ENCODE measurements at places on chromosomes 1 and 21. TPM values are rescaled to one million over a fixed set of nuclear protein-coding genes. Genes with fewer than 3 reads are reported as not detected.

GRCh38 chr1:200290010-200290685 is 119.7 kb downstream of the ZNF281 start:
- DNase-seq: no peak

GRCh38 chr1:43144237-43144636 is 27.9 kb downstream of the EBNA1BP2 start:
- no peak for DNase-seq

Gene PGLYRP3
- not detected for total RNA-seq

DNA sequence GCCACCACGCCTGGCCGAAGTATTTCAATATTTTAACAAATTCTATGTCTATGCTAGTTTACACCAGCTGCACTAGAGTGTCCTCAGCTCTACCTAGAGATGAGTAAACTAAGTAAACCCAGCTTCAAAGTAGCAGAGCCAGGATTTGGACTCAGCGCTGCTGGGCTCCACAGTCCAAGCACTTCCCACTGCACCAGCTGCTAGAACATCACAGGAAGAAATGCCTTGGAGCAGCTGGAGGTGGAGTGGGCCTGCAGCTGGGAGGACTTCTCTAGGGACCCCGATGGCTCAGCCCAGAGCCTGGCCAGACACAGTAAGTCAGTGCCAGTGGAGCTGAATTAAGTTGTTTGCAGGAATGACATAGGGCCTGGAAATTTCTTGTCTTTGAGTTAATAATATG is 10.2 kb upstream of the SMIM12 start:
- no peak for DNase-seq

DNA sequence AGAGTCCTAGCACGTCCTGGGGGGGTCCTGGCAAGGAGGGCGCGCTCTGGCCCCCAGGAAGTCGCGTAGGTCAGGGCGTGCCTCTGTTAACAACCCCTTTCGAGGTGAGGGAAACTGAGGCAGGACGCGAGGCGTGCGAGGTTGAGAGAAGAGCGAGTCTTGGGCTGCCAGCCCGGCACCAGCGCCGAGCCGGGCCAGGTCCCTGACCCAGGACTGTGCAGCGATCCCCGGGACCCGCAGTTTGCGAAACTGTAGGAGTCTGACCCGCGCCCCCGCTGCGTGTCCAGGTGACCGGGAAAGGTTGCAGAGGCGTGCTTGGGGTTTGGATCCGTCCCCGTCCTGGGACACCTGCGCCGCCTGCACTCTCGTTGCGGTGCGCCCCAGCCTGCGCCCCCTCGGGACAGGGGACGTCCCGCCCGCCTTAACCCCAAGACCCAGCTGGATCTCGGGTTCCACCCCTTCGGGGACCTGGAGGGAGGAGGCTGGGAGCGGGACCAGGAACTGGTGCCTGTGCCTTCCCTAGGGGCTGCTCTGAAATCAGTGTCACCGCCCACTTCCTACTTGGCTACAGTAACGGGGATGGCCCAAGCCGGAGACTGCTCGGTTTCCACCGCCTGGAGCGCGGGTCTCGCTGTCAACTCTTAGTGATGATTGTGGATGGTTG is 493 bp downstream of the DISC1 start:
- DNase-seq: peak; percentile 88

DNA sequence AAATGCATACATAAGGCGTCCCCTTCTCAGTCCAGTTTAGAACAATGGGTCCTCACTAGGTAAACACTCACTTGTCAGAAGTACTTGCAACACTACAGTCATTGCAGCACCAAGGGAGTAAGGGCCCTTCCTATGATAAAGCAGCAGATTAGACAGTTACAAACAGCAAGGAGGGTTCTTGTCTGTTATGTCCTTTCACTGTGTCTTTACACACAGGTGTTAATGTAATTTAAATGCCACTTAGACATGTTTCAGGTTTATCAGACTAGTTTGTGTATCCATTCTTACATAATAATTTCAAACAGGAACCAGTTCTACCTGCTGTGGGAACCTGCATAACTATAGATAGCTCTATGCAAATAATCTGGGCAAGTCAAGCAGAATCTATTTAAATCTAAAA is 105.6 kb upstream of the USH2A start:
- DNase-seq: no peak

DNA sequence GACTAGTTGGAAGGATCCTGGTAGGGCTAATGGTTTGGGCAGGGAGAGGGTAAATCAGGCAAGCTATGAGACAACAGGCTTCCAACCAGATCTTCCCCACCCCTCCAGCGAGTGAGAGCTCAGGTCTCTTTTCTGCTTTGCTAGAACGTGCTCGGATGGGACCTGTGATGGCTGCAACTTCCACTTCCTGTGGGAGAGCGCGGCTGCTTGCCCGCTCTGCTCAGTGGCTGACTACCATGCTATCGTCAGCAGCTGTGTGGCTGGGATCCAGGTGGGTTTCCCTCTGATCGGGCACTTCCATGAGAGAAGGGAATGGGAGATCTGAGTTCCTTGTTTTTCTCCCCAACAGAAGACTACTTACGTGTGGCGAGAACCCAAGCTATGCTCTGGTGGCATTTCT is 14.0 kb upstream of the SARS1 start:
- no peak for DNase-seq

Gene PERM1
- 118 TPM for total RNA-seq

GRCh38 chr1:175200678-175201521 is 8.3 kb upstream of the KIAA0040 start:
- peak; percentile 38 for DNase-seq

- DNase-seq: no peak
These were observed 43.3 kb downstream of the POU2F1 start for GRCh38 chr1:167263819-167264464.

DNA sequence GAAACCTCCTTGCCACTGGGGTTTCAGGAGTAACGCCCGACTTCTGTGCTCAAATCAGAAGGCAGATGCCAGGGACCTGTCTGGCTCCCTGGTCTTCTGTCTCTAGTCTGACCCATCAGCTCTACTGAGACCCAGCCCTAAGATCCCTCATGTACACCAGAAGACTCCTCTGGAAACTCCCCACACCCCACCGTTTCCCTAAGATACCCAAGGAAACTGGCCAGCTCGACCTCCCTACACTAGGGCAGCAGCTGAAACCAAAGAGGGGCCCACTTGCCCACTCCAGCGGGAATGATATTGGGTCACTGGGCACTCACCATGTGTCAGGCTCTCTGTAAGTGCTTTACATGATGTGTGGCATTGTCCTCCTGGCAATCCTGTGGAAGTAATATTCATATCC is 469 bp upstream of the S100A16 start:
- DNase-seq: no peak

Gene RTCA
- total RNA-seq: 31.4 TPM

Gene PAPPA2
- total RNA-seq: 0.16 TPM

- no peak for DNase-seq
These were observed 78.1 kb downstream of the DDR2 start for GRCh38 chr1:162710345-162710744.

Gene S100A8
- total RNA-seq: 199 TPM

Gene ADAMTS4
- total RNA-seq: 9.2 TPM

GRCh38 chr1:109484519-109484975 is 842 bp downstream of the ATXN7L2 start:
- DNase-seq: no peak

DNA sequence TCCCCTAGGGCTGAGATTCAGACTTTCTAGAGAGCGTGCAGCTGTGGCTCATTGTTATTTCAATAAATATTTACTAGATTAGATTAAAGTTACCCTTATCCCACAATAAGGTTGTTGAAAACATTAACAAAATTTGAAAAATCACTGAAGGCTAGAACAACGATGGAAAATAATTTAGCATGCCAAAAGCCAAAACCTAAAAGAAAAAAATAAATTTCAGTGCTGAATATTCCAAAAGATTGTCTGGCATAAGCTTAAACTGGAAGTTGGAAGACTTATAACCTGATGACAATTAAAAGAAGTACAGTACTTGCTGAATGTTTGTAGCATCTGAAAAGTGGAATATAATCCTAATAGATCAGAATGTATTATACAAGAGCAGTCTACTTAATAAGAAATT is 221.3 kb downstream of the USH2A start:
- DNase-seq: no peak

- DNase-seq: no peak
These were observed 20.9 kb downstream of the TMED5 start for GRCh38 chr1:93159337-93159736.

DNA sequence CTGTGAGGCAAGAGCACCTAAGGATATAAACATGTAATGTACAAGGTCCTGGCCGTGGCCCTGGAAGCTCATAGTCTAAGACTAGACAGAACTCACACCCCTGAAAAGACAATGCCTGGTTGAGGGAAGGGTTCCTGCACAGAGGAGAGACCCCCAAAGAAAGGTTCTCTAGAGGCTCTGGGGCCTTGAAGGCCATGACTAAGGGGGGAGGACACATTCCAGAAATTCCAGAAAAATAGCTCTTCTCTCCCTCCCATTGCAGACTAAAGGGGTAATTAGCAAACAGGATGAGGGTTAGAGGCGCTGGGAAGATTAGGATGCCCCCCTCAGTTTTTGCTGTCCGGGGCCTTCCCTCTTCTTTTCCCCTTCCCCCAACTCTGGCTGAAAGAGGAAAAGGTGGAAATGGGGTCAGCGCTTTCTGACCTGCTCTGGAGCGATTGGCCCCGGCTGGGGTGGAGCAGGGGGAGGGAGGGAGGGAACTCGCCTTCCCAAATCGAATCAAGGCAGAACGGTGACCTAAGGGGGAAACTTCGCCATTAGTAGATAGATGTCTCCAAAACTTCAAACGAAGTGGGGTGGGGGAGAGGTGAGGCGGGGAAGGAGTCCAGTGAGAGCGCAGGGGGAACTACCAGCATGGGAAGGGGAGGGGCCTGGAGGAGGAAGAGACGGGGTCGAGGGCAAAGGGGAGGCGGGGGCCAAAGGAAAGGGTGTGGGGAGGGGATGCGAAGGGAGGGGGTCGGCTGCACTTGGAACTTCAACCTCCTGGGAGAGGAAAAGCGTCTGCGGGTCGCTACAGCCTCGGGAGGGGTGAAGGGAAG is 11.8 kb downstream of the PAX7 start:
- no peak for DNase-seq

Gene PIGR
- not detected for total RNA-seq

DNA sequence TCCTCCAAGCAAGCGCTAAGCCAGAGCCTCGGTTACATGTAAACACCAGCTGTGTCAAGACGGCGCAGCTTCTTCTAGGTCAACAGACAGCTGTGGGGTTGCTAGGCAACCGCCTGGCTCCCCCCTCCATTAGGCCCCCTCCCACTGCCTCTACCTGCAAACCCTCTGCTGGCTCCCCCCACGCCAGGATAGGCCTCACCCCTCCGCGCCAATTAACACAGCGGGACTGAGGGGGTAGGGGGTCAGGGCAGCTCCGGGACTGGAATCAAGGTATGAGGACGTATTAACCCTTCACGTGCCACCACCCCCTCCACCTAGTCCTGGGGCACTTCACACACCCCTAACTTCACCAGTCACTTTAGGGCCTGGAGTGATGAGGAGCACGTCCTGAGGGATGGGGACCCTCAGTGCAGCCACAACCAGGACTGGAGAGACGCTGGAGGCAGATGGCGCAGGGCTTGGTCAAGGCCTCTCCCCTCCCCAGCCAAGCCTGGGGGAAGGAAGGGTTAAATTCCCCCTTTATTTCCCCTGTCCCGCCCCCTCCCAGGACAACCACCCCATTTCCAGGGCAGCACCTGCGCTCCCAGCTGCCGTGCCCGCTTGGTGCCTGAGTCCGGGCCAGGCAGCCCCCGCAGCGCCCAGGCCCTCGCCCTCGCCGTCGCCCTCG is 37.4 kb upstream of the WASF2 start:
- peak; percentile 79 for DNase-seq

DNA sequence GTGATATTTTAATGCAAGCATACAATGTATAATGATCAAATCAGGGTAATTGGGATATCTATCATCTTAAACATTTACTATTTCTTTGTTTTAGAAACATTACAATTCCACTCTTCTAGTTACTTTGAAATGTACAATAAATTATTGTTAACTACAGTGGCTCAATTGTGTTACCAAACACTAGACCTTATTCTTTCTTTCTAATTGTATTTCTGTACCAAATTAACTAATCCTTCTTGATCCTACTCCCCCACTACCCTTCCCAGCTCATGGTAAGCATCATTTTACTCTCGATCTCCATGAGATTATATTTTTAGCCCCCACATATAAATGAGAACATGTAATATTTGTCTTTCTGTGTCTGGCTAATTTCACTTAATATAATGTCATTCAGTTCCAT is 95.0 kb upstream of the MROH9 start:
- DNase-seq: no peak

GRCh38 chr1:176577646-176578197 is 114.7 kb downstream of the PAPPA2 start:
- no peak for DNase-seq

Gene NGF
- 2.9 TPM for total RNA-seq

Gene CALML6
- total RNA-seq: not detected

DNA sequence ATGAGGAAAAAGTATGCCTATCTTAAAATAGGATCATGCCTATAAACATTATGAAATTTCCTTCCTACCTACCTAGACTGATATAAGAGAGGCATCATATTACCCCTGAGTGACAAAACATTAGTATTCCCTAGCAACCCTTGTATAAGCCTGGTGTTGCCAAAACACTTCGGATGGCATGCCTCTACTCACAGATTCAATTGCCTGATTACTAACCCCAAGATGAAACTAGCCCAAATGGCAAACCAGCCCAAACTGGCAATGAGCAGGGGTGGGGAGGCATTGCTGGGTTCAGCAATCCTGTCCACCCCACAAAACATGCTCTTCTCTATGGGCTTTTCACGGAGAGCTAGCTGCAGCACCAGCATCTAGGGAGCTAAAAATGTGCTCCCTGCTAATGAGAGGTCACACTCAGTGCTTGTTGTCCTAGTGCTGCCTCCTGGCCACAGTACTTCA is 13.9 kb downstream of the PALMD start:
- DNase-seq: peak; percentile 27

Gene SMCP
- total RNA-seq: not detected

Gene CHIA
- total RNA-seq: not detected

Gene RIPPLY3
- not detected for total RNA-seq

Gene FNBP1L
- total RNA-seq: 28.4 TPM

DNA sequence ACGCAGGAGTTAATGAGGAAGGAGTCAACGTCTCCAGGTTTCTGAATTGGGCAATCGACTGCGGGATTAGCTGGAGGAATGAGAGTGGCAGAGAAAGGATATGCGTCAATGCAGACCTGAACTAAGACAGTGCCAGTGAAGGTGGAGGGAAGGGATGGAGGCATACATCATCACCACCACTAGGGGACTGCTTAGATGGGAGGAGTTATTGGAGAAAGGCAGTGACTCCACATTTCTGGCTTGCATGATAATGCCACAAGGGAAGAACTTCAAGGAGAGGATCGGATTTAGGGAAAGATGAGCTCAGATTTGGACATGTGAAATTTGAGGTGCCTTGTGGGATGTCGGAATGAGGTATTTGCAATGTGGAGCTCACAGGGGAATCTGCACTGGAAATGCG is 17.5 kb downstream of the VASH2 start:
- no peak for DNase-seq

Measured in heart left ventricle (tissue), 16 donors.